ENCODE measurements at places on chromosomes 2 and 18. TPM values are rescaled to one million over a fixed set of nuclear protein-coding genes. Genes with fewer than 3 reads are reported as not detected.

The CSRNP3 gene
- total RNA-seq, result 28.4 TPM

DNA sequence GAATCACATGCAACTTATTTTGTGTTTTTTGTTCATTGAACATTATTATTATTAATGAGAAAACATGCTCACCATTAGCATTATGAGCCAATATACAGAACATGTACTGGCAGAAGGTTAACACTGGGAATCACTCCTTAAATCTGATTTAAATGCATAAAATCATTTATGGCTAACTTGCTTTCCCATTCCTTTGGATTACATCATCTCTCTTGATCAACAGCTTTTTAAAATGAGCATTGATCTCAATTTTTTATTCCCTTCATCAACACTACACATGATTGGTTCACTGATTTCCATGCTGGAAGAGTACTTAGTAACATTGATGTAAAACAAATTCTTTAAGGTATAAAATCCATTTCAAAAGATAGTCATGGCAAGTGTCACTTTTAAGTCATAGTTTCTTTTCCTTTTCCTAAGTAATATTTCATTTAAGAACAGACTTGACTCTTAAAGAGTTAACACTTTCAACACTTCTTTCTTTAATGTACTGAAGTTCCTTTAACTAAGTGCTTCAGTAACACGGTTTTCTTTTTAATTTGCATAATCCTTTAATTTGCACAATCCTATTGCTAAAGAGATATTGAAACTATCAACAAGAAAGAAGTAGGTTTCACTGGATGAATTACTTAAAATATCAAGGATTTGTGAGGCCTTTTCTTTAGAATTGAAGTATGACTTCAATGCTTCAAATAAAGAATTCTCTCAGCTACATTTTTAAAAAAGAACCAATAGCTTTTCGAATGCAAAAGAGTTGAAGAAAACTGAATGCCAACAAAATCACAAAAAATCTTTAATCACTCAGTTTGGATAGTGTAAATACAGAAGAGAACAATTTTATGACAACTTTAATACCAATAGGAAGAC is 24.9 kb upstream of the BUB1 start:
- no peak for DNase-seq

DNA sequence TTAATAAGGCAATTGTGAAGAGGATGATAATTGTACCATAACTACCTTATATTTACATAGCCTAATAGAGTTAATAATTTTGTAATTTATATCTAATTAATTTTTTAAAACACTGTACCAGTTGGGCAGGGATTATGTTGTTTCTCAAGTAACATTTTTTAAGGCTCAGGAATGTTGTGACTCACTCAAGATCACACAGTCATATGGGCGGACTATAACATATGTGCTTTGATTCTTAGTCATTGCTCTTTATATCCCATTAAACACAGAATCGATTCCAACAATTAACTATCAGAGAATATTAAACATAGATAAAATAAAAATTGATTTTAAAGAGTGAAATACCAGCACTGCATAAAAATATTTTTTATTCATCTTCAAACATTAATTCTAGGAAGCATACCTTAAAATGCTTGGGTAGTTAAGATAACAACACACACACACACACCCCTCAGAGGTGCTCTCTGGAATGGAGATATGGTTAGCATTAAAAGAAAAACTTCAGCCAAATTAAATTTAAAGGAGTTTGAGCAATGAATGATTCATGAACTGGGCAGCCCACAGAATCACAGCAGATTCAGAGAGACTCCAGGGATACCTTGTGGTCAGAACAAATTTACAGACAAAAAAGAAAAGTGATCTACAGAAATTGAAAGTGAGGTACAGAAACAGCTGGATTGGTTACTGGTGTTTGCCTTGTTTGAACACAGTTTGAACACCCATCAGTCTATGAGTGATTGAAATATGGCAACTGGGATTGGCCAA is 869.4 kb upstream of the ID2 start:
- no peak for DNase-seq

GRCh38 chr18:8142131-8142711 is 467.0 kb upstream of the RAB12 start:
- no peak for DNase-seq
